ENCODE measurements at places on chromosomes 6 and 20.

GRCh38 chr20:52242237-52243230 lies 51.0 kb upstream of the ZFP64 start:
- no peak for DNase-seq

DNA sequence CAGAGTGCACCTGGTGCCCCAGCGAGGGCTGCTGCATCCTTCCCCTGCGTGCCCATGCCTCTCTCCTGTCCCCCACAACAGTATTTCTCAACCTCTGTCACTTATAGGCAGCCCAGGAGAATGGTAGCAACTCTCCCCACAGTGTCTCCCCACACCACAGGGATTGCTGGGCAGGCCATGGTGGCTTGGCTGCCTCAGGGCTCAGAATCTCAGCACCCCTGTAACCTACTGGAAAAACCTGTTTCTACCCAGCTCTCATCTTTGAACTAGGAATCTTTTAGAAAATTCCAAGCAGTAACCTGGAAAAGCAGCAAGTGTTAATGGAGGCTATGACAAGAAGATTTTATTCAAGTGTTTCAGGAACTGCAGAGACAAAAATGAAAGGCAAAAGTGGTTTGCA lies 38.0 kb downstream of the CD164 start:
- DNase-seq, result no peak

DNA sequence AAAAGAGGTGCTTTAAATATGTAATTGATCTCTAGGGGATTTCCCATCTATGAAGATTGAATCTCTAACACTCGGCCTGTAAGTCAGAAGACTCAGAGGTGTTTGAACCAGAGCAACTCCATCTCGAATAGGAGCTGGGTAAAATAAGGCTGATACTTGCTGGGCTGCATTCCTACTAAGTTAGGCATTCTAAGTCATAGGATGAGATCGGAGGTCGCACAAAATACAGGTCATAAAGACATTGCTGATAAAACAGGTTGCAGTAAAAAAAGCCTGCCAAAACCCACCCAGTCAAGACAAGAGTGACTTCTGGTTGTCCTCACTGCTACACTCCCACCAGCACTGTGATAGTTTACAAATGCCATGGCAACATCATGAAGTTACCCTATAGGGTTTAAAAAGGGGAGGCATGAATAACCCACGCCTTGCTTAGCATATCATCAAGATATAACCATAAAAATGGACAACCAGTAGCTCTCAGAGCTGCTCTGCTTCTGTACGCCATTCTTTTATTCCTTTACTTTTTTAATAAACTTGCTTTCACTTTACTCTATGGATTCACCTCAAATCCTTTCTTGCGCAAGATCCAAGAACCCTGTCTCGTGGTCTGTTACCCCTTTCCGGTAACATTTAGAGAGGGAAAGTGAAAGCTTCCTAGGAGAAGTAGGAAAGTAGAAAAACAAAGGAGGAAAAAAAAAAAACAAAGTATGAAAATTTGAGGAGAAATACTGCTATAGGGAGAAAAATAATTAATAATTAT lies 129.7 kb upstream of the PHACTR1 start:
- no peak for DNase-seq

GRCh38 chr6:157961832-157962575 lies 19.7 kb upstream of the SYNJ2 start:
- DNase-seq, result no peak

- no peak for DNase-seq
Measured at GRCh38 chr6:36719126-36719525, 21.5 kb downstream of the RAB44 start.

DNA sequence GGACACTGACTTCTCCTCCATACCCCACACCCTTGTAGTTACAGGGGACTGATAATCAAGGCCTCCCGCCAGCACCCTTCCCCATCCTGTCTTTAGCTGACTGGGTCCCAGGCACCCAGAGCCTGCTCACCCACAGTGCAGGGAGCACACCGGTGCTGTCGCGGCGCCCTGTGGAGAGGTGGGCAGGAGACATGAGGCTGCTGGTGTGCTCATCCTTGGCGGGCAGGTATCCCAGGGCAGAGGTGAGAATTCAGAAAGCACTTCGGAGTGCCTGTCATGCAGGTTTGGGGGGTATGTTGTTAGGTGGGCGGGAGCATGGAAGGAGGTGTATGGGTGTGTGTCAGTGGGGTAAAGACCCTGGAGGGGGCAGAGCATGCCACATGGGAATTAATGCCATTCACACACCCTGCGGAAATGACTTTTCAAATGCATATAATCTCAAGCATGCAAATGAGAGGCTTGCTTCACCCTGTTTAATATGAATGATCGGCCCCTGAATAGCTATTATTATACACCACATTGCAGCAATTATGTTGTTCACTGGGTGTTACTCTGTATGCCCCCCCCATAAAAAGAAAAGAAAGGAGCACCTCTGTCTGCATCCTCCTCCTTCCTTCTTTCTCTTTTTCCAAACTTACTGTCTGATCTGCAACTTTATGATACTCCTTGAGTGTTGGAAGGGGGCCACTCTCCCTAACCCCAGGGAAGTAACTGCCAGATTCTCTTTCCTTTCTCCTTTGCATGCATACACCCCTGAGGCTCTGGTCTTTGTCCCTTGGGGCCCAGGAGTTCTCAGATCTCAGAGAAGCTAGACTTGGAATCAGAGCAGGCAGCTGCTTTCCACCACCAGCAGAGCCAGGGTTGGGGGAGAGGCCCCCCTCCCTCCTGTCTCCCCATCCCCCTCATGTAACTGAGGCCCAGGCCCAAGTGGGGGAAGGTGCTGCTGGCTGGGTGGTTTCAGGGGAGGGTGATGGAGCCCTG lies 16.0 kb downstream of the FOXP4 start:
- no peak for DNase-seq

DNA sequence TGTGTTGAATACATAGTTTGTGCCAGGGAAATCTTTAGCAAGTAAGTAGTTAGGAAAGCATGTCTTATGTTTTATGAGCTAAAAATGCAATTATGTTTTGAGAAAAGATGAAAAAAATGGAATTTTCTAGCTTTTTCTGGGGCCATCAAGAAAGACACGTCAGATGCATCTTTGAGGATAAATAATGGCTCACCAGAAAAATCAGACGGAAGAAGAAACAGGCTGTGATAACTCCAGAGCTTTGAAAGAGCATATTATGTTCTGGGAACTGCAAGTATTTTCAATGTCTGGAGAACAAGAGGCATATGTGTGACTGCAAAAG lies 173.7 kb downstream of the CLVS2 start:
- DNase-seq, result no peak

DNA sequence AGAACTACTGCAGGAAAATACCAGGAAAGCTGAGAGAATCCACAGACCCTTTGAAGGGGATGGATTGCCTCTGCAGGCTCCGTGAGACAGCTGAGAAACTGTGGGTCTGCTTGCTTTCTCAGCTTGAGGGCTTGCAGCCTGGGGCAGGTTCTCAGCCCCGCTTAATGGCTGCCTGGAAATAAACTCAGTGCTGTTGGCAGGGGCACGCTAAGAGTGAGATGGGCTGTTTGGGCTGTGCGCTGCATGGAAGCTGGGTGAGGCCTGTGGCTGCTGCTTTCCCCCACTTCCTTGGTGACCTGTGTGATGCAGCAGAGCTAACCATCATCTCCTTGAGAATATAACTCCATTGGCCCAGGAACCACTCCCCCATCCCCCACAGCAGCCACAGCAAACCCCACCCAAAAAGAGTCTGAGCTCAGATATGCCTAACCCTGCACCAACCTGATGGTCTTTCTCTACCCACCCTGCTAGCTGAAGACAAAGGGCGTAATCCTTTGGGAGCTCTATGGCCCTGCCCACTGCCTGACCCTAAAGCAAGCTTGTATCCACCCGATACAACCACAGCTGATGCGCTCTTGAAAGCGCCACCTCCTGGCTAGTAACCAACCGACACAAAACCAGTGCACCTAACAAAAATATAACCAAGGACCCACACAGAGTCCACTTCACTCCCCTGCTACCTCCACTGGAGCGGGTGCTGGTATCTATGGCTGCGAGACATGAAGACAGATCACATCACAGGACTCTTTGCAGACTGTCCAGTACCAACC lies 800.6 kb upstream of the MAP3K7 start:
- DNase-seq, result no peak

- peak; percentile 53 for DNase-seq
Measured at GRCh38 chr6:34358389-34358905, 34.0 kb downstream of the NUDT3 start.

DNA sequence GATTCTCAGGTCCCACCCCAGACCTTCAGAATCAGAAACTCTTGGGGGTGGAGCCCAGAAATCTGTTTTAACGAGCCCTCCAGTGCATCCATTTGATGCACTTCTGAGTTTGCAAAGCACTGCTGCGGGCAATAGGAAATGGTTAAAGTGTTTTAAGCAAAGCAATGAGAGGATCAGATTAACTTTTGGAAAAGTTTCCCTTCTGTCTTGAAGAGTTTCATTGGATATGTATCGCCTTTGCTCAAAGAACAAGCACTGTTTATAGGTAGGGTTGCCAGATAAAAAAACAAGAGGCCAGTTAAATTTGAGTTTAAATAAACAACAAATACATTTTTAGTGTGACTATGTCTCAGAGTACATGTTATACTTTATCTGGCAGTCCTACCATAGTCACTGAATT lies 226.0 kb downstream of the BMP7 start:
- no peak for DNase-seq

GRCh38 chr6:108127826-108128225 lies 38.0 kb upstream of the NR2E1 start:
- DNase-seq, result peak; percentile 22

DNA sequence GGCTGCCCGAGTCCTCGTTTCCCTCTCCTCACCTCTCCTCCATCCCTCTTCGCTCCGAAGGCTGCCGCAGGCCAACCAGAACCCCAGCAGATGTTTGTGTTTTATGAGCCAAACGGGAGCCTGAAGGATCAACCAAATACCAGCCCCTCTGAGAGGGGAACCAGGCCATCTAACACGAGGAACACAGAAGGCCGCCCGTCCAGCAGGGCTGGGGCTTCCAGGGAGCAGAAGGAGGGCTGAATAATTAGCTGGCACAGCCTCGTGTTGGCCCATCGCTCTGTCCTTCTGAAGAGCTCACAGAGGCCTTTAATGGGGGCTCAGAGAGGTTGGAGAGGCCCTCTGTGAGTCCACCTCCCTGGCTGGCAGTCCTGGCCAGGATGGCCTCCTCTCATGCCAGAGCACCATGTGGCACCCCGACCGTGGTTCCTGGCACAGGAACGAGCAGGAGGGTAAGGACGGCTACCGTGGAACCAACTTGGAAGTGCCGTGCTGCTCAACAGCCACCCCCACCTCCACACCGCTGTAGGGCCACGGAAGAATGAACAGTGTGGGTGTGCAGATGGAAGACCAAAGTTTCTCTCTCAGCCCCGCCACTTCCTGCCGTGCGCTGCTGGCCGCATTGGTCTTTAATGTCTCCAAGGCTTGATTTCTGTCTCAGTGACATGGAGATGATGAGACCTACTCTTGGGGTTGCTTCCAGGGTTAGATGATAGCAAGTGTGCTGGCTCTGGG lies 155.2 kb downstream of the SCML4 start:
- DNase-seq, result peak; percentile 36

GRCh38 chr6:82882363-82883023 lies 183.1 kb downstream of the UBE3D start:
- no peak for DNase-seq

DNA sequence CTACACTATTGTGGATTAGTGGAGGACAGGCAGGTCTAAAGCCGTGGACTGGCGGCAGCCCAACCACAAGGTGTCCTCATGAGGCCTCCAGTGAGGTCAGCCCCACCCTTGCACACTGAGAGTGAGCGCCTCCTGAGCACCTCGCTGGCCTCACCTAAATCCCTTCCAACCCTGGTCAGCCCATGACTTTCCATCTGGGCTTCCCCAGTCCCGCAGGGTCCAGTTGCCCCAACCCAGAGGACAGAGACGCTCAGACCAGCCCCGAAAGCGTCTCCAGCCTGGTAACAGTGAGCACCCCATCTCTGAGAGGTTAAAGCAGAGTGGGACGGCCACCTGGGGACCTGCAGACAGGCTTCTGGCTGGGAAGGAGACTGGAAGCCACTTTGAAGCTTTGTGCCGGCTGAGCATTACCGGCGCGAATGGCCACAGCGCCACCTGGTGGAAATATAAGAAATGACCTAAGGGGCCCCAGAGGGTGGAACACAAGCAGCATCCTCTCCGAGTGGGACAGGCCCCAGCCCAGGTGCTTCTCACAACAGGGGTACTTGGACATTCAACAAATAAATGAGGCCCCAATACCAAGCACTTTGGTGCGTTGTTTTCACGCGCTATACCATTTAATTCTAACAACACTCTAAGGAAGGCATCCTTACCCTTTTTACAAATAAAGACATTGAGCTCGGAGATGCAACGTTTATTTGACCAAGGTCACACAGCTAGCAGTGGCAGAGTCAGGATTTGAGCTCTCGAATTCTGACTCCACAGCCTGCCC lies 65.7 kb upstream of the TOP1 start:
- peak; percentile 82 for DNase-seq

DNA sequence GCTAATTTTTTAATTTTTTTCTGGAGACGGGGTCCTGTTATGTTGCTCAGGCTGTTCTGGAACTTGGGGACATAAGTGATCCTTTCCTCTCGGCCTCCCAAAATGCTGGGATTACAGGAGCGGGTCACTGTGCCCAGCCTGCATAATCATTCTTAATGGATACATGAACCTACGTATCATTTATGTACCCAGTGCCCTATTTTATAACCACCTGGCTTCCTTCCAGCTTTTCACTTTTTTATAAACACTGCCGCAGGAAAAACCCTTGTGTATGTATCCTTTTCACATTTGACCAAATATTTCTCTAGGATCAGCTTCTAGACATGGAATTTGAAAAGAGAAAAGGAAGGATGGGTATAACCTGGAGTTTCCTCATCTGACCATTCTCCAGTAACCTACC lies 85.6 kb upstream of the RIN2 start:
- no peak for DNase-seq

DNA sequence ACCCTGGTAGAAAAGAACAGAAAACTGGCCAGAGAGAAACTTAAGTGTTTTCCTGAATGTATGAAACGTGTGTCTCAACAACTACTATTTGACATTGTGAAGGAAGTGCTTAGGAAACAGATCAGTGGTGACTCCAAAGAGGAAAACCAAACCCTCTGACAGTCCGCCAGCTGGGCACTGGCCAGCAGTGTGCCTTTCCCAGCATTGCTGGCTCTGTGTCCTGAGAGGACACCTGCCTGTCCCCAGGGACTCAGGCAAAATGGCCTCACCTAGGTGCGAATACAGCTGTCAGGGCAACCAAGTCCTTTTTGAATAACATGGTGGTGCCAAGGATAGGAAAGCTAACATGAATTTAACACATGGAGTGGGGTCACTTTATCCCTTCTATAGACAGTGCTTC lies 72.5 kb downstream of the NDUFAF5 start:
- no peak for DNase-seq
